ENCODE measurements at places on chromosomes 12 and 14. TPM values are rescaled to one million over a fixed set of nuclear protein-coding genes. Genes with fewer than 3 reads are reported as not detected.

The KCNC2 gene
- total RNA-seq: not detected

The NFATC4 gene
- 29.6 TPM for total RNA-seq

The SAMD15 gene
- 0.35 TPM for total RNA-seq

The C12orf54 gene
- 2.6 TPM for total RNA-seq

The MAP3K9 gene
- total RNA-seq: 12.2 TPM
